ENCODE measurements at places on chromosomes 4 and X.

- no peak for DNase-seq
Observed at GRCh38 chrX:23664496-23664895, 2.8 kb upstream of the PRDX4 start.

- DNase-seq: no peak
Observed at GRCh38 chr4:20042769-20043168, 208.9 kb upstream of the SLIT2 start.

DNA sequence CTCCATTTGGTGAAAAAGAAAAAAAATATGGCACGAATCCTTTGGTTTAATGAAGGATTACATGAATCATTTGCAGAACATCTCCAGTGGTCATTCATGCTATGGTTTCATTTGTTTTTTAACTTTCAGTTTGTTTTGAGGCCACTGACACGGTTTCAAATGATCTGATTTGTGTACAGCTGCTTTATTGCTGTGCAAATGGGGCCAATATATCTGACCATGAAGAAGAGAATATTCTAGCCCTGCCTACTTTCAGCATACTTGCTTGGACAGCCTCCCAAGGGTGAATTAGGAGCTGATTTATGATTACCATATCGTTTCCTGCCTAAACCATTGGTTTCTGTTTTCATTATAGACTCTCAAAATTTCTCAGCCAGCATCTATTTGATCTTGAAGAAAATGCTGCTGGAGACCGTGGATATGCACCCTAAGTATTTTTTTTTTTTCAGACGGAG, 30.7 kb downstream of the SPARCL1 start:
- DNase-seq: no peak

DNA sequence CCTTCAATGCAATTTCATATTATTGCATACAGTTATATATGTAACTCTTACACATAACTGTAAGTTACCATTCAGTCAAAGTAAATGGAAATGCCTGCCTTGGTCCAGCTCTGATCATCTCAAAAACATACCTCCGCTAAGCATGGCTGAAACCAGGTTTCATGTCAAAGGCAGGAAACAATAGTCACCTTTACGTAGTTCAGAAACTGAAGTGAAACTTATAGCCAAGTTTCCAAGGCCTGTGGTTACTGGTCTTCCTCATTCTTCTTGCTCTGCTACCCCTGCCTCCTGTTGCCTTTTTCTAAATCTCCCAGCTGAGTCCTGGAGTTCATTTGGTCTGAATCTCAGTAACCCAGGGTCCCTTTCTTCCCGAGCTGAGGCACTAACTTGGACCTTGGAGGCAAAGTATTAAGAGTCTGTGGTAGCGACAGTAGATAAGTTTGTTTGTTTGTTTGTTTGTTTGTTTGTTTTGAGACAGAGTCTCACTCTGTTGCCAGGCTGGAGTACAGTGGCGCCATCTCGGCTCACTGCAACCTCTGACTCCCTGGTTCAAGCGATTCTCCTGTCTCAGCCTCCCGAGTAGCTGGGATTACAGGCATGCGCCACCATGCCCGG, 30.8 kb downstream of the DAPP1 start:
- DNase-seq: no peak

GRCh38 chr4:108982402-108983185, 219.7 kb upstream of the ETNPPL start:
- no peak for DNase-seq
